ENCODE measurements at places on chromosomes 6 and 20. TPM values are rescaled to one million over a fixed set of nuclear protein-coding genes. Genes with fewer than 3 reads are reported as not detected.

Gene TINAG
- total RNA-seq: not detected

Gene MYBL2
- total RNA-seq: 53.2 TPM

Gene ECT2L
- total RNA-seq: not detected

Gene LHFPL5
- total RNA-seq: not detected

Gene MLIP
- 0.49 TPM for total RNA-seq

Gene TOX2
- 7.7 TPM for total RNA-seq

Gene TBXT
- total RNA-seq: not detected

Gene HLA-DOB
- total RNA-seq: 2.0 TPM

Gene SLC22A23
- 0.66 TPM for total RNA-seq

Gene RAD21L1
- total RNA-seq: not detected

Gene POM121L2
- total RNA-seq: not detected

Gene ERVFRD-1
- not detected for total RNA-seq

Gene DACT2
- total RNA-seq: not detected

Gene SLC22A3
- total RNA-seq: not detected

Gene ARMH2
- not detected for total RNA-seq

Gene PNPLA1
- total RNA-seq: not detected

Gene CLIC5
- total RNA-seq: not detected

Gene SLCO4A1
- total RNA-seq: 130 TPM

Gene POLR1H
- total RNA-seq: 27.4 TPM

Gene PARD6B
- total RNA-seq: 2.4 TPM

Gene RPS6KA2
- 14.1 TPM for total RNA-seq

Gene ZNF391
- total RNA-seq: 3.7 TPM

Gene TSPO2
- total RNA-seq: not detected

Gene SYTL3
- 0.29 TPM for total RNA-seq

Gene AVP
- not detected for total RNA-seq

Gene DNAJC5
- total RNA-seq: 38.7 TPM

Gene HSPA1L
- total RNA-seq: 0.11 TPM

Gene SLC17A3
- not detected for total RNA-seq

Gene MCCD1
- total RNA-seq: not detected

Gene PRR18
- not detected for total RNA-seq

Gene DBNDD2
- total RNA-seq: 1.2 TPM

Gene BTNL2
- total RNA-seq: not detected

Gene MYLIP
- total RNA-seq: 28.4 TPM

Gene REPS1
- 17.4 TPM for total RNA-seq

Gene CCN6
- 1.1 TPM for total RNA-seq

Gene OR2J3
- not detected for total RNA-seq

Gene SASH1
- total RNA-seq: 21.7 TPM

Gene SALL4
- 1.8 TPM for total RNA-seq

Gene NKAPL
- not detected for total RNA-seq

Gene USP49
- 1.8 TPM for total RNA-seq

Data from A375 (cell line).